Activated CD8-positive, alpha-beta memory T cell treated with anti-CD3 and anti-CD28 coated beads, Interleukin-2, amount 50 U/mL, for 48 hours (primary cell): ENCODE measurements at places on chromosomes 12 and 14.
A peak's percentile ranks its signal among the peaks of the same experiment; 100 is the strongest.

GRCh38 chr12:44875417-44875953 is 630 bp downstream of the NELL2 start:
- DNase-seq: peak; percentile 60

DNA sequence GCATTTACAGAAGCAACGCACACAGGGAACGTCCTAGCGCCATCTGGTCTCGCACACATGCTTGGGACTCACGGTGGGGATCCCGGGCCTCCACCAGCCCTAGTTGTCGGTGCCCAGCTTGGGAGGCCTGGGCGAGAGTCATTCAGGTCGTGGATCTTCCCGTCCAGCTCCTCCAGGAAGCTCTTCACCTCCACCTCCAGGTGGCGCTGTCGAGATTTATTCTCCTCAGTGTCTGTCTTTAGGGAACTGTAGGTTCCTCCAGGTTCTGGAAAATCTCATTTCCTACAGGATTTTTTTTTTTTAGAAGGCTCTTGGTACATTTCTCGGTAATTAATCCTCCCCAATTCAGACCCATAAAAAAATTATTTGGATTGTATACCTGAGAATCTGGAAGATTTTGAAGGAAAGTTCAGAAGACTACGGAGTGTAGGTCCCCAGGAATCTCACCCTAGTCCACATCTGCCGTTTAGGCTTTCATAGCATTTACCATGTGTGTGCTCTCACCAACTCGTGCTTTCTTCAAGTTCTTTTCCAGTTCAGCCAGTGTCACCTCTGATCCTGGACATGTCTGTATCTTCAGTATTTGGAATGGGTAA is 910.0 kb downstream of the TMEM121 start:
- DNase-seq: peak; percentile 88

- no peak for DNase-seq
These were observed 80.6 kb downstream of the KCNK10 start for GRCh38 chr14:88242446-88242845.

GRCh38 chr14:28677381-28677780 is 89.2 kb upstream of the FOXG1 start:
- no peak for DNase-seq

- no peak for DNase-seq
These were observed 245.9 kb upstream of the ARID2 start for GRCh38 chr12:45483571-45483970.

DNA sequence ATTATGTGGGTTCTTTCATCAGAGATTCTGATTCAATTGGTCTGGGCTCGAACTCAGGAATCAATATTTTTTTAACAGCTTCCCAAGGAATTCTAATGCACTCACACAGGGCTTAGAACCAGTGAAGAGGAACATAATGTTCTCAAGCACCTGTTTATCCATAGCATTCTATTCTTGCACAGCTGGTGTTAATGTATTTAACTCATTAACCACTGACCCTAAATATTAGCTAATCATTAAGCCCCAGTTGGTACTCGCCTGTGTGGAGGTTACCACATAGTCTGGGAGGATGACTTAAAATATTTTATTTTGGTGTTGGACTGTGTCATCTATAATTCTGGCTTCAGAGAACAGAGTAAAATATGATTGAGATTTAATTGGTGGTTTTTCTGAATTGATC is 45.3 kb downstream of the LRP6 start:
- no peak for DNase-seq

DNA sequence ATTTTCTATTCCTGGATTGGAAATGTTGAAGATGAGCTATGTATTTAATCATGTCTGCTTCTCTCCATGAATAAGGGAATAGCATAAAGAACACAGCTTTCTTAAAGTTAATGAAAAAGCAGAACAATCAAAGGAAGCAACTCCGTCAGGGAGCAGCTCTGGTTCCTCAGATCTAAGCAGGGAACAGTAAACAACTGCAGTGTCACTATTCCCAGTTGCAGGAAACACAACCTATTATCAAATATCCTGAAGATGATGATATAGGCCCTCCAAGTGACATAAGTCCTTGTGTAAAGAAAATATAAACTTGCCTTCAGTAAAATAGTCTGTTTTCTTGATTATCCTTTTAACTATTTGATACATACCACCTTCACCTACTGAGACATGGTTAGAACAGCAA is 228.1 kb downstream of the KCNC2 start:
- DNase-seq: no peak

- no peak for DNase-seq
These were observed 31.0 kb downstream of the GNPTAB start for GRCh38 chr12:101799774-101800173.

- DNase-seq: no peak
These were observed 112.2 kb downstream of the KCNA5 start for GRCh38 chr12:5155866-5156265.

- DNase-seq: peak; percentile 75
These were observed 200.7 kb upstream of the FOXN3 start for GRCh38 chr14:89617481-89618329.

GRCh38 chr12:53251477-53252348 is 16.4 kb upstream of the ESPL1 start:
- DNase-seq: peak; percentile 85

DNA sequence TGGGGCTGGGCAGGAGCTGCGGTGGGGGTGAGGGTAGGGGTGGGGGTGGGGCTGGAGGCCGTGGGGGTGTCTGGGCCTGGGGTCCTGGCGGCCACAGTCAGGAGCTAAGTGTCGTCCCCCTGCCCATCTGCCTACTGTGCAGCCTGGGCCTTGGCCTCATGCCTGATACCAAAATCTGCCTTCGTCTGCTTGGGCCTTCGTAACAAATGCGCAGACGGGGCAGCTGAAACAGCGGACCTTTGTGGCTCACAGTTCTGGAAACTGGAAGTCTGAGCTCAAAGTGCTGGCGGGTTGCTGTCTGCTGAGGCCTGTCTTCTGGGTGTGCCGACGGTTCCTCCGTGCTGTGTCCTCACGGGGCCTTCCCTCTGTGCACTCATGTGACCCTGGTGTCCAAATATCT is 61.7 kb downstream of the KIF26A start:
- no peak for DNase-seq

DNA sequence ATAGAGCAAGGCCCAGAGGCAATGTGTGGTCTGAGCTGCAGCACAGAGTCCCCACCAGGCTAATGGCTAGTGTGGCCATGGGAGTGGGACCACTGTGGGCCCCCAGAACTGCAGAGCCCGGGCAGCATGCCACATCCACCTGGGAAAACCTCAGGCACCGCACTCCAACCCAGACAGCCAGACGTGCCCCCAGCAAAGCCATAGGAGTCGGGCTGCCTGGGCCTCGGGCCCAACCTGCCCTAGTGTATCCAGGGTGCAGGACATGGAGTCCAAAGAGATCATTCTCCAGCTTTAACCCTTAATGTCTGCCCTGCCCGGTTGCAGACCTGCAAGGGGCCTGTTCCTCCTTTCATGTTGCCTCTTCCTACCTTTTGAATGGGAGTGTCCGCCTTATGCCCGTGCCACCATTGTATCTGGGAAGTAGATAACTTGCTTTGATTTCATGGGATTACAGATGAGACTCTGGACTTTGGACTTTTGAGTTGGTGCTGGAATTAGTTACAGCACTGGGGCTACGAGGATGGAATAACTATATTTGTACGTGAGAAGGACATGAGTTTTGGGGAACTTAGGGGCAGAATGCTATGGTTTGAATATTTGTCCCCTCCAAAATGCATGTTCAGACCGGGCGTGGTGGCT is 29.1 kb upstream of the DEGS2 start:
- no peak for DNase-seq

- DNase-seq: no peak
These were observed 30.6 kb upstream of the MSI1 start for GRCh38 chr12:120399531-120399930.

DNA sequence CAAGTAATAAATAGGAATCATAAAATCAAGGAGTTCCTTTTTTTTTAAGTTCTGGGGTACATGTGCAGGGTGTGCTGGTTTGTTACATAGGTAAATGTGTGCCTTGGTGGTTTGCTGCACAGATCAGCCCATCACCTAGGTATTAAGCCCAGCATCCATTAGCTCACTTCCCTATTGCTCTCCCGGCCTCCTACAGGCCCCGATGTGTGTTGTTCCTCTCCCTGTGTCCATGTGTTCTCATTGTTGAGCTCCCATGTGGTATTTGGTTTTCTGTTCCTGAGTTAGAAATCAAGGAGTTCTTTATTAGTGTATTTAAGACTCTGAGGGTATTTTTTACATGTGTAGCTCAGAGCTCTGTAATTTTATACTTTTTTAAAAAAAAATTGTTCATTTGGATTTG is 86.0 kb downstream of the SCFD1 start:
- no peak for DNase-seq

GRCh38 chr12:47376927-47377326 is 297.2 kb upstream of the AMIGO2 start:
- no peak for DNase-seq

DNA sequence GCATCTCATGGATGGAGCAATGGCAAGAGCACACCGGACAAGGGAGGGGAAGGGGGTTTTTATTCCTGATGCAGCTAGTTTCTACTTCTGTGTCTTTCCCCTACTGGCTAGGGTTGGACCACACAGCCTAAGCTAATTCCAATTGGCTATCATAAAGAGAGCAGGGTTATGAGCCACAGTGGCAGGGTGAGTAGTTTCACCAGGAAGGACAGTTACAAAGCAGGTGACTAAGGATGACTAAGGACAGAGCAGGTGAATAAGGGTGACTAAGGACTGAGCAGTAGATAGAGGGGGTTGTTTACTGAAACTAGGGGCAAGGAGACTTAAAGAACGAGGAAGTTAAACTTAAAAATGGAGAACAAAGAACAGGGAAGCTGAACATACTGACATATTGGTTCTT is 321.4 kb upstream of the SEL1L start:
- DNase-seq: no peak

DNA sequence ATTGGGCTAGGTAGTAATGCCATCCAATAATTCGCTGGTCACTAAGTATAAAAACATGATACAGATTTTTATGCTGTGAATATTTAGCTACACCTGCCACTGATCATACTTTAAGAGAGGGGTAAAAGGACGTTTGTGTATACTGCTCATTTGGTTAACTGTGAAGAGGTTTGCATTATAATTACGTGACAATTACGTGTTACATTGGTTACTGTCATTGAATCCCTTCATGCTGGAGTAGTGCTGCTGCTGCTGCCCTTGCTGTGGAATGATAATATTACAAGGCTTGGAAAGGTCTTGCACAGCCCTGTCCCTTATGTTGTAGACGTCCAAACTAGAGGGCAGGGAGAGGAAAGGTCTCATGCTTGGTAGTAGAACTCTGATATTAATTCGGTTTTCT is 312.2 kb upstream of the ATP2B1 start:
- no peak for DNase-seq

- peak; percentile 72 for DNase-seq
These were observed 774 bp upstream of the MANSC4 start for GRCh38 chr12:27780612-27781408.

GRCh38 chr12:77372494-77372893 is 307.1 kb upstream of the E2F7 start:
- DNase-seq: no peak

GRCh38 chr12:9669534-9669933 is at the start of gene CLEC2D:
Gene CLEC2D (plus strand): TSS chr12:9669713. CDS start chr12:9669735, 22 bp downstream.
- peak; percentile 70 for DNase-seq

DNA sequence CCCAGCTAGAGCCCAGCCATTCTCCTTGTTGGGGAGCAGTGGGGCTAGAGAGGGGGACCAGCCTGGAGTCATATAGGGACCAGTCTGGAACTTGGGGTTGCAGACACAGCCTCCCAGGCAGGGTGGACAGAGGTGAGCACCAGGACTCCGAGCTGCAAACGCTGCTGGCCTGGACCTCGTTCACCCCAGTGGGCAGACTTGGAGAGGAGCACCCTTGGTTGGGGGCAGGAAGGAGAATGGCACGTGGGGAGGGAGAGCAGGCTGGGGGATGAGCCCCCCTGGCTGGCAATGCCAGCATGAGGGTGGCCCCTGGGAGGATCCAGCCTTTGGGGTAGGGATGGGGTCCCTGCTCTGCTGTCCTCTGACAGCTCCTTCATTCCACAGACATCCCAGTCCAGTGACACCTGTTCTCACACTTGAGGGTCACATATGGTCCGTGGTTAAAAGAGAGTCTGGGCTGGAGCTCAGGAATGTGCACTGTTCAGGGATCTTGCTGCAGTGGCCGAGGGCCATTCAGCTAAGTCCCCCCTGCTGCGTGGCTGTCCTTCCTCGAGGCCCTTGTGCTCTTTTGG is 2.8 kb downstream of the LBHD2 start:
- no peak for DNase-seq

- DNase-seq: no peak
These were observed 591 bp downstream of the GXYLT1 start for GRCh38 chr12:42144158-42144407.

- no peak for DNase-seq
These were observed 250.1 kb upstream of the PWP1 start for GRCh38 chr12:107435520-107435919.

DNA sequence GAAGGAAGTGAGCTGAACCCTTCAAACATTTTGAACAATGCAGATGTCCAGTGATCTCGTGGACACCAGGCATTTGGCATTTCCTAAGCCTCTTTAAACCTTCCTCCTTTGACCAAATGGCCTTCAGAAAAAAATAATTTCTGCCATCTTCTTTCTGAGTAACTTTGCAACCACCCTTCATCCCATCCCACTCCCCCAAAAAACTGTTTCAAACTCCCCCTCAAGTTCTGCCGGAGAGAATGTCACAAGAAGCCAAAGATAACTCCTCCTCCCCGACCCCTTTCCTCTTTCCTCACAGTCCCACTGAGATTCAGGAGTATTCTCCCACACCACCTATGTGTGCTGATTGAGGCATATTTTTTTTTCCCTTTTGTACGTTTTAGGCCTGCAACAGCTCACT is 1.7 kb downstream of the KSR2 start:
- DNase-seq: no peak

DNA sequence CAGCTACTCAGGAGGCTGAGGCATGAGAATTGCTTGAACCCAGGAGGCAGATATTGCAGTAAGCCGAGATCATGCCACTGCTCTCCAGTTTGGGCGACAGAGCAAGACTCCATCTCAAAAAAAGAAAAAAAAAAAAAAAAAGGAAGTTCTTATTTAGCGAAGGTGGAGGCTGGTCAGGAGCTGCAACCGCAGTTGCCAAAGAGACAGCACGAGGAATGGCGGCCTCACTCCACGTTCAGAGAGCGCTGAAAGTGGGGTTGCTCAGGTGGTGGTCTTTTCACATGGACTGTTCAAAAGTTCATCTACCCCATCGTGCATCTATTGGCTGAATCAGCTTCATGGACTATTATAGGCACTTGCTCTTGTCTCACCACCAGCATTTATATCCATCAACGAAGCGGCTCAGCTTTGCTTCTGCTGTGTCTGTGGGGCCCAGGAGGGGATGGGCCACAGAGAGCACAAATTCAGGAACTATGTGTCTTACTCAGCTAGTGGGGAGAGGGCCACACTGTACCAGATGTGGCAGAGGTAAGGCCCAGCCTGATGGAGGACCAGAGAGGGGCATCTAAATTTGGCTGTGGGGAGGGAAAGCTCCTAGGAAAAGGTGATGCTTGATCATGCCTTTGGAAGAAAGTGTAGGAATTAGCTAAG is 27.3 kb downstream of the SLC25A47 start:
- DNase-seq: no peak

DNA sequence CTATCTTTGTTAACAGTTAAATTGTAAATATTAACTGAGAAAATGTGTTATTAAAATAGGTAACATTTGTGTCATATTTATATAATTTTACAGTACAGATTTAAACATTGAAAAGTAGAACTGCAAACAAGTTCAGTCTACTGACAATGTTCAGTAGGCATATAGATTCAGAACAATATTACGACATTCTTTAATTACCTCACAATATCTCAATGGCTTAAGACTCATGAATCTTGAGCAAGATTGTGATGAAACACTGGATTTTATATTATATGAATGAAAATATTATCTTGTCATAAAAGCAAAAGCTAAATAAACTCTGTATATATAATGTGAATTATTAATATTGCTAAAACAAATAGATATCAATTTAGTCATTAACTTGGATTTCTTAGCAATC is 194.9 kb downstream of the ADAMTS20 start:
- DNase-seq: no peak
